DMS79 treated with DMSO at 0.1 percent for 48 hours (cell line): ENCODE measurements at places on chromosomes 7 and 10.
A peak's percentile ranks its signal among the peaks of the same experiment; 100 is the strongest.

- DNase-seq, result no peak
Measured at GRCh38 chr7:46282155-46282554, 361.1 kb upstream of the IGFBP3 start.

- no peak for DNase-seq
Measured at GRCh38 chr10:117226813-117227451, 14.0 kb upstream of the SLC18A2 start.

- DNase-seq, result no peak
Measured at GRCh38 chr7:79459381-79459780, 5.9 kb upstream of the MAGI2 start.

- DNase-seq, result no peak
Measured at GRCh38 chr10:15068802-15069201, 19.8 kb downstream of the ACBD7 start.

DNA sequence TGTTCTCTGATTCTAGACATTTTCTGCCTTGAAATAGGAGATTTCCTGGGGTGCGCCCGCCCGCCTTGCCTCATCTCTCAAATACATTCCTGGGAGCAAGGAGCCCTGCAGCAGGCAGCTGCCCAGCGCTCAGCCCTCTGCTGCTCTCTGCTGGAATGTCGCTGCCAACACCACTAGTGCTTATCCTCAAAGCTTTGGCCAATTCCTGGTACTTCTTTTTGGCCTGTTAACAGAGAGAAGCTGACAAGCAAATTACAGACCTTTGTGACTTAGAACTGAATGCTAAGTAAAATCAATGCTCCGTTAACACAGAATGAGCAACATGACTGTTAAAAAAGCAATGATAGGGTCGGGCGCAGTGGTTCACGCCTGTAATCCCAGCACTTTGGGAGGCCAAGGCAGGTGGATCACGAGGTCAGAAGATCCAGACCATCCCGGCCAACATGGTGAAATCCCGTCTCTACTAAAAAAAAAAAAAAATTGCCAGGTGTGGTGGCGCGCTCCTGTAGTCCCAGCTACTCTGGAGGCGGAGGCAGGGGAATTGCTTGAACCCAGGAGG is 41.9 kb upstream of the SYPL1 start:
- peak; percentile 86 for DNase-seq

DNA sequence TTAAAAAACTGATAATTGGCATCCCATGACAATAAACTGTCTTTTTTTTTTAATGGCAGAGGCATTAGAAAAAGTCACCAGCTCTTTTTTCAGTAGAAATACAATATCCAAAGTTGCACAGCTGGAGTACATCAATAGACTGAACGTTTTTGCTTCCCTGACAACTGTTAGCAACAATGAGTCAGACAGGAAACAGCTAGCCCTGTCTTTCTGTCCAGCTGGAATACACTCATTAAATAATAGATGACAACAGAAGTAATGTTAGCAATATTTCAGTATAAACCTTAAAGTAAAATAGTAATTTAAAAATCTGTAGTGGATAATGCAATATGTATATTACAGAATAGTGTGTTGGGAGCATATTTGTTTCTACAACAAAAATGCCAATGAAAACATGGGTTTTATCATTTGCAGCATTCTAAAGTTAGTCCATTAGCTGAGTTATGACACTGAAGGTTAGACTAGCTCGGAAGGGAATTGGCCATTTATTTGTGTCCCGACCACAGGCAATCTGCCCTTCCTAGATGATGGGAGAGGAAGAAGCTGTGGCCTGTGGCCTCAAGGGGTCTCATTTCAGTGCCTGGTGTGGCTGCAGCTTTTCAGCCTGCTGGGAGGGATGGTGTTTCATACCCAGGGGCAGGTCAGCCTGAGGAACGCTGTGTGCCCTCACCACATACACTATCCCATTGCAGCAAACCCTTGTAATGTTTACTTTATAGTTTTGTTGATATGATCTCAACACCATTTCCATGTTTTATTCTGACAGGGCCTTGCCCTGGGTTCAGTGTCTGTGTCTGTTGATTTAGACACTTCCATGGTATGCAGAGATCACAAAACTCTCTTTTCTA is 173.3 kb downstream of the SLC16A9 start:
- no peak for DNase-seq

GRCh38 chr7:4973728-4974198 is 14.8 kb upstream of the MMD2 start:
- DNase-seq, result peak; percentile 80

- no peak for DNase-seq
Measured at GRCh38 chr10:25065761-25066476, 49.5 kb downstream of the THNSL1 start.

GRCh38 chr10:28993056-28993455 is 295.8 kb upstream of the LYZL1 start:
- no peak for DNase-seq

DNA sequence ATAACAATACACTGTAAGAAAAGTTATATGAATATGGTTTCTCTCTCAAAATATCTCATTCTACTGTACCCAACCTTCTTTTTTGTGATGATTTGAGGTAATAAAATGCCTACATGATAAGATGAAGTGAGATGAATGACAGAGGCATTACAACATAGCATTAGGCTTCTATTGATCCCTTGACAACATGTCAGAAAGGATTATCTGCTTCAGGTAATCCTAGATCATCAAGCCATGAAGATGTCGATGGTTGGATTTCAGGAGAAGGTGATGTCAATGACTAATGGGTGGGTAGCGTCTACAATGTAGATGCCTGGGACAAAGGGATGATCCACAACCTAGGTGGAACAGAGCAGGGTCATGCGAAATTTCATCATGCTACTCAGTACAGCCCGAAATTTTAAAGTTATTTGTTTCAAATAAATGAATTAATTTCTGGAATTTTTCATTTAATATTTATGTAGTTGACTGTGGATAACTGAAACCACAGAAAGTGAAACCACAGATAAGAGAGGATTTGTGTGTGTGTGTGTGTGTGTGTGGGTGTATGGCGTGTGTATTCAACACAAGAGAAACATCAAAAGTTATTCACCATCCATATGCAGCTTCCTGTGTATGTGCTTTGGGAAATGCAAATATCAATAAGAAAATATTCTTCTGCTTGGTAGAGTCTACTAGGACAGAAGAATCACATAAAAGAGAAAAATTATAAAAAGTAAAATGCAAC is 77.0 kb downstream of the MAGI2 start:
- DNase-seq, result no peak

DNA sequence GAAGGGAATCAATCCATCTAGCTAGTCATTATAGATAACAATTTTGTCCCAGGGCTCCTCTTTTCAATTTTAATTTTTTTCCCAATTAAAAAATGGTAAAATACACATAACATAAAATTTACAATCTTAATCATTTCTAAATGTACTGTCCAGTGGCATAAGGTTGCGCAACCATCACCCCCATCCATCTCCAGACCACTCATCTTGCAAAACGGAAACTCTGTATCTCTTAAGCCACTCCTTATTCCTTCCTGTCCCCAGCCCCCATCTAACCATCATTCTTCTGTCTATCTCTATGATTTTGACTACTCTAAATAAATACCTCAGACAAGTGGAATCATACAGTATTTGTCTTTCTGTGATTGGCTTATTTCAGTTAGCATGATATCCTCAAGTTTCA is 46.1 kb upstream of the RAB18 start:
- no peak for DNase-seq

- DNase-seq, result no peak
Measured at GRCh38 chr7:94829987-94830386, 77.4 kb upstream of the PPP1R9A start.

DNA sequence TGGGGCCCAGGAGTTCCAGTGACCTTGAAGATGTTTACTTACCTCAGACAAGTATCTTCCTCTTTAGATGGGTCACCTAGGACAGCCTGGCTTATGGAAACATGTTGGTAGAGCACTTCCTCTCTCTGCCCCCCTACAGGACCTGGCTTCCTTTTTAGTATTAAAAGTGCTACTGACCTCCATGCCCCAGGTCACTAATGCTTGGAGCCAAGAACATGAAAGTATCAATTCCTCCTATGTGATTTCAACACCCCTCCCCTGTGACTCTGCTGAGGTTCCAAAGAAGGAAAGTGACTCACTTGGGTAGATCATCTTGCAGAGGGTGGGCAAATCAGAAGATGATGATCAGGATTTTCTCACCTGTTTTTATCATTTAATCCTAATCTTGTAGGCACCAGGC is 125.3 kb upstream of the CCDC6 start:
- DNase-seq, result no peak

DNA sequence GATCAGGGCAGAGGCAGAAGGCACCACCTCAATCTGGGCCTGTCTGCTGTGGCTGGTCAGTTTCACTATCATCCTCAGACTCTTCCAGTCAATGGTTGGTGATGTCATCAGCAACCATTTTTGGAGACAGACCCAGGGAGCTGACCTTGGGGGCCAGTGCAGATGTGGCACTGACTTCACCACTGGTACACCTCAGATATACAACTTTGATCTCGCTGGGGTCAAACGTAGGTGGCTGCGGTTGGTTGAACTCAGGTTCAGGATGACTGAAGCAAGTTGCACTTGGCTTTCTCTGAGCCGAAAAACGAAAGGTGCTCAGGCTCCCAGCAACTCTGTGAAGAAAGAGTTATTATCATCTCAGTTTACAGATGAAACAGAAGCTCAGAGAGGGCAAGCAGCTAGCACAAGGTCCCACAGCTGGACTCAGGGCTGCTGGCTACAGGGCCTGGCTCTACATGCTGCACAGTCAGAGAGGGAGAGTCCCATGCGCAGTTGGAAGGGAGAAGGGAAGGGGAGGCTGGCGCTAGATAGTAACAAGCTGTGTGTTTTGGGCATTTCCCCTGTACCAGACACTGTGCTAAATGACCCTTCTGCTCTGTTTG is 27.2 kb downstream of the ANKRD16 start:
- no peak for DNase-seq

DNA sequence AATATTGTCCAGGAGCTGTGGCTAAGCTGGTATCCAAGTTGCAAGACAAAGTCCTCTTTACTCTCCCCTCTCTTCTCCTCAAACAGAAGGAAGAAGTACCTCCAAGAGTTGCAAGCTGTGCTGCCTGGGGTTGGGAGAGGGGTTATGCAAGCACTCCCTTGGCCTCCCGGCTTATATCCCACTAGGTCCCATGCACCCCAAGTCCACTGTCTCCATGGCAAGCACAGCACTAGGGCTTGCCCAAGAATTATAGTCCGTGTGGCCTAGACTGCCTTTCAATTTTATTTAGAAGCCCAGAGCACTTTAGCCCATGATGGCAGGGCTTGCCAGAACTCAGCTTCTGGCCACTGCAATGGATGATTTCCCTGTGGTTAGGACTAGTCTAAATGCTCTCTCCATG is 40.4 kb upstream of the TECTB start:
- DNase-seq, result no peak

DNA sequence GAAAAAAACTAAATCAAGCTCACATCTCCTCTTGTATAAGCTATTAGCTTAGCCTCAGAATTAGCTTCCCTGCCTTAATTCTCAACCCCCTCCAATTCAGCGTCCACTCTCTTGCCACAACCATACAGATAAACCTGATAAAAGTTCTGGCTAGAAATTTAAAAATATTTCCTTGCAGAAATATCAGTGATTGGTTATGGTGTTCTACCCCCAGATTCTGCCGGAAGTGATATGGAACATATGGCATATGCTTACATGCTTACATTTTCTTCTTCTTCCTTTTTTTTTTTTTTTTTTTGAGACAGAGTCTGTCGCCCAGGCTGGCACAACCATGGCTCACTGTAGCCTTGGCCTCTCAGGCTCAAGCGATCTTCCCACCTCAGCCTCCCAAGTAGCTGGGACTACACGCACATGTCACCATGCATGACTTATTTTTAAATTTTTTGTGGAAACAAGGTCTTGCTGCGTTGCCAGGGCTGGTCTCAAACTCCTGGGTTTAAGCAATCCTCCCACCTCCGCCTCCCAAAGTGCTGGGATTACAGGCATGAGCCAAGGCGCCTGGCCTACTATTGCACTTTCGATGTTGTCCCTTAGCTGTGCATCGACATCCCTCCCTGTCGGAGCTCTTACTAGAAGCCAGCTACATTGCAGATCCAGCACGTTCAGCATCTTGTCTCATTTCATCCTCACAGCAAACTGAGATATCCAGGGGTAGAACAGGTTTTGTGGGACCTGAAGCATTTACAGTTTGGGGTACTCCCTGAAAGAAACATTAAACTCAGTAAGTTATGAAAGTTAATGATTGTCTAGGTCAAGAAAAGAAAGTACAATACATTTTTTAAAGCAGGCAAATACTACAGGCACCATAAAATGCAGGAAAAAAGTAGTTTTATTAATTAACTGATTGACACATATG is 205.6 kb upstream of the TCF7L2 start:
- DNase-seq, result no peak

- peak; percentile 51 for DNase-seq
Measured at GRCh38 chr7:111763221-111763801, 201.0 kb upstream of the IMMP2L start.

DNA sequence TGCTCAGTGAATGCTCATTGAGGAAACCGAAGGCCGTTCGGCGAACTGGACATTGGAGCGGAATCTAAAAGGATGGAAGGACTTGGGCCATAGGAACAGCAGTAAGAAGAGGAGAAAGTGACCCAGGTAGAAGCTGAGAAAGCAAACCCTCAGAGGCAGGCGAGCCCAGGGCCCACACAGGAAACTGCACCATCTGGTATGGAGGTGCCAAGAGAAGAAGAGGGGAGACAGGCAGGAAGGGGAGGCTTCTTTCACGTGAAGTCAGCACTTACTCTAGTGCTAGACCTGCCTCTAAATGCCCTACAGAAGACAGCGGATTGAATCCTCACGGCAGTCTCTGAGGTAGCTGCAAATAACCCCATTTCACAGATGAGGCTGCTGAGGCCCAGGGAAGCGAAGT is 10.2 kb upstream of the CRHR2 start:
- DNase-seq, result no peak

DNA sequence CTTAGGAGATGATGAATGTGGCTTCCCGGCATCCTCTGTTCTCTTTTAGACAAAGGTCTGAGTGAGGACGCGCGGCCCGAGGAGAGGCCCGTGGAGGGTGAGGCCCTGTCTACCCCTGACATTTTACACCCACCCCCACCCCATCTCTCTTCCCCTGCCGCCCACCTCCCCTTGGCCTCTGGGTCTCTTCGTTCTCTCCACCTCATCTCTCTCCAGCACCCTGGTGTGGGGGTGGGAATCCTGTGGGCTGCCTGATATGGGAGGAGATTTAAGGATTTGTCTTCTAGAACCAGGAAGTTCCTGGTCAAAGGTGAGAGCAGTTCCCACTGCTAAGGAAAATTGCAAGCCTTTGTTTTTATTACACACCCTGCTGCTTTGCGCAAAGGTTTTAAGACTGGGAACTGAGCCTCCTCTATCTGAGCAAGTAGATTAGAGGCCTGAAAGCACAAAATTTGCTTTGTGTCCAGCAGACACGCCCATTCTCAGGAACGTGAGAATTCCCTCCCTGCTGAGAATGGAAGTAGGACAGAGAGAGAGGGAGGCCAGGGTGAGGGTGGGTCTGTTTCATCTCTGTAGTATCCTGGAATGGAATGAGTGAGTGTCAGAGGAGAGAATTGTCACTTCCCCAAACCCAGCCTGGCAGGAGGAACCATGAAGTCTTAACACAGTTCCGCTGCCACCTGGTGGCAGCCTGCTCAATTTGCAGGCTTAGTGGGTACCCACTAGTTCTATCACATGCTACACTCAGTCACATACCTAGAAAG is 91.2 kb downstream of the GTF2IRD1 start:
- no peak for DNase-seq
